Stimulated activated CD4-positive, alpha-beta T cell treated with anti-CD3 and anti-CD28 coated beads, Interleukin-2, amount 100 ng/mL, for 4 hours (primary cell): ENCODE measurements at places on chromosomes 1 and 21.

DNA sequence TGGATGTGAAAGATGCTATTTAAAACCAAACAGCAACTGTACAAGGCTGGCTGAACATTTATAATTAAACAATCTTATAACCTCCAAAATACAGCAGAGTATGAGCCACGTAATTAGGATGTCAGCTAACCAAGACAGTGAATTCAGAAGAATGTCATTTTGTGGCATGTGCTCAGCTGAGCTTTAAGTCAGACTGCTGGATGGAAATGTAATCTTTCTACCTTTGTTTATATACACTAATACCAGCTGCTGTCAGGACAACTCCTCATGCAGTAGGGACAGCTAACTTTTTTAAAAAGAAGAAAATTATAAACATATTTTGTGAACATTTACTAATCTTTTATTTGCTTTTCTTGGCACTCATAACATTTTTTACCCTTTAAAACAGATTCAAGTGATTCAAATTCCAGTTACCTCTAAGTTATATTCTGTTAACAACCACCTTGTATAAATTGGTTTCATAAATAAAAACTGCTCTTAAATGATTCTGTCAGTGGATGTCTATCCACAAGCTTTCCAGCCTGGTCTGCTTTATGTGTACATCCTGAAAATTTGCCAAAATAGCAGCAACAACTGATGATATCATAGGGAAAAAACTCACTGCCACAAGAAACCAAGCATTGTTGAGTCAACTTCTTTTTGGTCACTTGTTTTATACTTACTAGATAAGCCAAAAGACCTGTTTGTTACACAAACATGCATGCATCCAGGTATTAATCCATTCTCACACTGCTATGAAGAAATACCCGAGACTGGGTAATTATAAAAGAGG lies 36.1 kb downstream of the DPH5 start:
- no peak for DNase-seq

GRCh38 chr1:116984406-116985160 lies 17.0 kb upstream of the CD101 start:
- DNase-seq: no peak

DNA sequence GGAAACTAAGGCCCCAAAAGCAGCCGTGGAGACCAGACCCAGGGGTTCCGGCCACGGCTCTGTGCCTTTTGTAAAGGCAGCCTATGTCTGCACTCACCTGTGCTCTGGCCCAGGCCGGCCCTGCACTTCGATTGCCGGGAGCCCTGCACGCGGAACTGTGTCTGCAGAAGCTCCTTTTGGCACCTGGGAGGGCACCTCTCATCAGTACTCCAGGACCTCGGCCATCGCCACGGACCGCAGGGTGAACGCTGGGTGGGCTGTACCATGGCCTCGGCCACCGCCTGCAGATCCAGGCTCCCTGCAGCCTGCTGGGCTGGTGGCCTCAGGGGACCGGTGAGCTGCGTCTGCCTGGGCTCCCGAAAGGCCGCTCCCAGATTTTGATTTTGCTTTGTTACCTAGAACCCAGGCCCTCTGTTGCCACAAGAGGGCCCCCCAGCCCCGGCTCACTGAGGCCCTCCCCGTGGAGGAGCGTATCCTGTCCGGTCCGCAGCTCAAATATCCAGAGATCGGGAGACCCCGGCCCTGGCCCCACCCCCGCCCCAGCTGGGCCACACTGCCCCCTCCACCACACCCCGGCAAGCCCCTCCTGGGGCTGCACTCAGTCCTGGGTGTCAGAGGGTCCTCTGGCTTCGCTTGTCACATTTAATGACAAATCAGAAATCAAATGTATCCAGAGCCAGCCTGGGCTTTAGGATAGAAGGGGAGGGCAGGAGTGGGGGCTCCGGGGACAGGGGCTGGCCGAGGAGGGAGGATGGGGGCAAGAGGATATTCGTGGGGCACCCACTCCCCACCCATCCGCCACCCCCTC lies 60.2 kb upstream of the PDE9A start:
- peak; percentile 44 for DNase-seq

DNA sequence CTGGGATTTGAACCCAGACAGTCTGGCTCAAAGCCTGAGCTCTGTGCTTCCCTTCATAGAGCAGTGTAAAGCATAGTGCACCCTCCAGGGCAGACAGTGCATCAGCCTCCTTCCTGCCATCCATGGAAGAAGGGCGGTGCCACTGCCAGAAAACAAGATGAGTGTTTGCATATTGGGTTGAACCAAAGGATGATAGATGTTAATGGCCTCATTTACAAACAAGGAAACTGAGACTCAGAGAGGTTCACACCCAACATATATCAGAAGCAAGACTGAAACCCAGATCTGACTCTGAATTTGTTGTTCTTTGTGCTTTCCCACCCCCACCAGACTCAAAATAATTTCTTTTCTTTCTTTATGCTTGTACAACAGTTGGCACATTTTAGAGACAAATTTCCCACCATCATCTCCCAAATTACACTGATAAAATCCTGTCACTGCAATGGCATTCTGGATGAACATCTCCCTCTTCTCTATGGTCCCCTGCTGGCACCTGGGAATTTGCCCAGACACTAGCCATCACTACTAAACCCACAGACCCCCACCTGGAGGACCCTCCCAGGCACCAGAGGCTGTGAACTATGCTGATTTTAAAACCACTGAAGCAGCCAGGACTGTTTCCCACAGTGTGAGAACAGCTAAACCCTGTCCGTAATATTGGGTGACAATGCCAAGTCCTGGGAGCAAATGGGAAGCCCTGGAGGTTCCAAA lies 45.4 kb upstream of the MPZL1 start:
- no peak for DNase-seq

DNA sequence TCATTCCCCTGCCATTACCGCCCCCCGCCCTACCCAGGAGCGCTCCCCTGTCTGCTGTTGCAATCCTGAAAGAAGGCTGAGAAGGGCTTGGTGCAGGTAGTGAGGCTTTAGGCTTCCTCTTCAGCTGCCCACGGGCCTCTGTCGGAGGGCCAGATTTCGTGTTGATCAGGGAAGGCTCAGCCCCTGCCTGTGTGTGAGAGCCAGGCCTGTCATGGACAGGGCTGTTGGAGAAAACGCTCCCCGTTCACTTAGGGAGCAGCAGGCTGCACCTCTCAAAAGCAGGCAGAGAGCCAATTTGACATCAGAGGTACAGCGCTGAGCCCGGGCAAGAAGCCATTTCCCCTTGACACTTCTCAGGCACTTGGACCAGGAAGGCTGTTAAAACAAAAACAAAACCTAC lies 19.0 kb downstream of the TEX35 start:
- no peak for DNase-seq
